Neural progenitor cell (in vitro differentiated cells): ENCODE measurements at places on chromosomes 12 and 14.

DNA sequence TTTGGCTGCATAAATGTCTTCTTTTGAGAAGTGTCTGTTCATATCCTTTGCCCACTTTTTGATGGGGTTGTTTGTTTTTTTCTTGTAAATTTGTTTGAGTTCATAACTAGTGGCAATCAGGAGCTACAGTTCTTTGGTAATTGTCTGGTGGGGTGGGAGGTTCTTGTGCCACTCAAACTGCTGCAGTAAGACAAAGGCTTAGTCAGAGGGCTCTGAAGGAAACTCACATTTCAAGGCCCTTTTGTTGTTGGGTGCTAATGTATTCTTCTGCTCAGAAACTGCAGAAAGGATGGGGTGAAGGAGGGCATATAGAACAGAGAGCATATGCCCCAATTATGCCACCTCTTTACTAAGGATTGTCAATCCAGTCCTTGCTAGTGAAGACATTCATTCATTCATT is 21.9 kb downstream of the MYRFL start:
- DNase-seq, result no peak

GRCh38 chr14:101840649-101841369 is 79.3 kb downstream of the PPP2R5C start:
- no peak for DNase-seq

DNA sequence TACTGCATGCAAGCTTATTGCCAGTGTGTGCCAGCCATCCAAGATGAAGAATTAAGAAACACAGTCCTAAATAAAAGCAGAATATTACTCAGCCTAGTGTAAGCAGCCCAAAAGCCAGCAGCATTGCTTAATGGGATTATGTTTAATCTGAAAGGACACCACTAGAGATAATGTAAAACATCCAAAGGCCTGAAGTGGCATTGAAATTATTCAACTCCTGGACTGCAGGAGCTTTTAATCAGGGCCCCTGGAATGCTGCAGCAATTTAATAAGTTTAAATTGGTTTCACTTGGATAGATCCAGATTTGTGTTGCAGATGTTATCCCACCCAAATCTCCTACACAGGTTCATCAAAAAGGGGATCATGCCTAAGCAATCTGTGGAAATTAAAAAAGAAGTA is 193.0 kb downstream of the C12orf50 start:
- DNase-seq, result peak; percentile 8

DNA sequence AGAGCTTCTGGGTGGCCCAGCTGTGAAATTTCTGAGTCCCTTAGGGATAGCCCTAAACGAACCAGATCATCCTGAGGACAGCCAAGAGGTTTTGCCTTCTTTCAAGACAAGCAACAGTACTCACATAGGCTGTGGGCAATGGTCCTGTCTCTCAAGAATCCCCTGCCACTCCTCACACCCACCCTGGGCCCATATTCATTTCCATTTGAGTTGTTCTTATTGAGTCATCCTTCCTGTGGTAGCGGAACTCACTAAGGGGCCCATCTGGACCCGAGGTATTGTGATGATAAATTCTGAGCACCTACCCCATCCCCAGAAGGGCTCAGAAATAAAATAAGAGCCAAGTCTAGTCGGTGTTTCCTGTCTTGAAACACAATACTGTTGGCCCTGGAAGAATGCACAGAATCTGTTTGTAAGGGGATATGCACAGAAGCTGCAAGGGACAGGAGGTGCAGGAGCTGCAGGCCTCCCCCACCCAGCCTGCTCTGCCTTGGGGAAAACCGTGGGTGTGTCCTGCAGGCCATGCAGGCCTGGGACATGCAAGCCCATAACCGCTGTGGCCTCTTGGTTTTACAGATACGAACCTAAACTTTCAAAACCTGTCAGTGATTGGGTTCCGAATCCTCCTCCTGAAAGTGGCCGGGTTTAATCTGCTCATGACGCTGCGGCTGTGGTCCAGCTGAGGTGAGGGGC is 38.9 kb downstream of the DAD1 start:
- no peak for DNase-seq

GRCh38 chr14:59004012-59004411 is 184.5 kb upstream of the DAAM1 start:
- peak; percentile 12 for DNase-seq

GRCh38 chr12:6630736-6631135 is 5.0 kb downstream of the LPAR5 start:
- no peak for DNase-seq

GRCh38 chr12:94379479-94380113 is 80.1 kb downstream of the CEP83 start:
- no peak for DNase-seq

DNA sequence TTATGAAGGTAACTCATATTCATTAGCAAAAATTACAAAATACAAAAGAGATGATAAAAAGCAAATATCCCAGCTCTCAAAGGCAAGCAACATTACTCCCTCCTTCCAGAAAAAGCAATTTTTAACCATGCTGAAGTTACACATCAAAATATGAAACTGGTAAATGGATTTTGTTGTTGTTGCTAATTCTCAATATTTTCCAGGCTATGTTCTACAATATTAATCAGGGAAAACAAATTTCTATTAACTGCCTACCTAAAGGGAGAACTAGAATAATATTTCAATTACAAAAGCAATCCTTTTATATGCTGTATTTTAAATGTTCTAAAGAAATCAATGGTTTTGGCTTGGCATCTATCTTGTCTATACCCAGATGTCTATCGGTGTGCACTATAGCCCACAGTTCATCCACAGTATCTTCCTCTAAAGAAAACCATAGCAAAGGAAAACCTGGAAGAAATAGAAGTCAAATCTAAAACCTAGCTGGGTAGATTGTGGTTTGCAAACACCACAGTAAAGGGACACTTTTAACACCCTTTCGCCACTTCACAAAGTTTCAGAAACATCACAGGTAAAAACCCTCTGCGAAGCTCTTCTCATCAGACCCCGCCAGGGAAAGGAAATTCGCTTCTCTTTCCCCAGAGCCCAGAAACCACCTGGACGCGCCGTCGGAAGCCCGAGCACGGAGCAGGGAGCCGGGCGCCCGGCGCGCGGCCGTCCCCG is 32.0 kb downstream of the TC2N start:
- DNase-seq, result no peak

GRCh38 chr14:61564618-61565091 is 130.7 kb upstream of the HIF1A start:
- DNase-seq, result no peak

GRCh38 chr12:46374310-46374709 is 1.7 kb upstream of the SLC38A2 start:
- no peak for DNase-seq

DNA sequence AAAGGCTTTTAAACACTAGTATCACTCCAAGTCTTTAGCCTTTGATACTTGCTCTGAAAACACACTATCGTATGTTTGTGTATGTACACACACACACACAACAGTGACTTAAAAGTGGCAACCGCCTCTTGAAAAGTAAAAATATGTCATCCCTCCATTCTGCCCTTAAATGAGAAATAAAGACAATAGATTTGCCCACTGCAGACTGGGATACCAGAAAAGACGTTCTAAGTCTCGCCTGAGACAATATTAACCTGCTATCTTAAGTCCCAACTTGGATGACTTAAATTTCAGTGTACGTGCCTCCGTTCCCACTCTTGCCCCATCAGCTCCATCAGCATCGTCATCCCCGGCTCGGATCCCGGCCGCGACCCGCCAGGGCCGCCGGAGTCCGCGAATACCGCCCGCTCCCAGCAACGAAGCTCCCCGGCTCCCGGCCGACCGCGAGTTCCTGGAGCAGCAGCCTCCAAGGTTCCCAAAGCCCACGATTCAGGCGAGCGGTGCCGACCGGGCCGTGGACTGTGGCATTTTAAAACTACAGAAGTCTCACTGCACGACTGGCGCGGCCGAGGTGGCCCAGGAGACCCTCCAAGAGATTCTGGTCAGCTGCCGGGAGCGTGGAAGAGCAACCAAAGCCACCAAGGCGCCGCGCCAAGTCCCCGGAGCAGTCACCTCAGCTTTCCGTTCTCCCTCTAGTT is 2.8 kb upstream of the ARID2 start:
- peak; percentile 59 for DNase-seq

DNA sequence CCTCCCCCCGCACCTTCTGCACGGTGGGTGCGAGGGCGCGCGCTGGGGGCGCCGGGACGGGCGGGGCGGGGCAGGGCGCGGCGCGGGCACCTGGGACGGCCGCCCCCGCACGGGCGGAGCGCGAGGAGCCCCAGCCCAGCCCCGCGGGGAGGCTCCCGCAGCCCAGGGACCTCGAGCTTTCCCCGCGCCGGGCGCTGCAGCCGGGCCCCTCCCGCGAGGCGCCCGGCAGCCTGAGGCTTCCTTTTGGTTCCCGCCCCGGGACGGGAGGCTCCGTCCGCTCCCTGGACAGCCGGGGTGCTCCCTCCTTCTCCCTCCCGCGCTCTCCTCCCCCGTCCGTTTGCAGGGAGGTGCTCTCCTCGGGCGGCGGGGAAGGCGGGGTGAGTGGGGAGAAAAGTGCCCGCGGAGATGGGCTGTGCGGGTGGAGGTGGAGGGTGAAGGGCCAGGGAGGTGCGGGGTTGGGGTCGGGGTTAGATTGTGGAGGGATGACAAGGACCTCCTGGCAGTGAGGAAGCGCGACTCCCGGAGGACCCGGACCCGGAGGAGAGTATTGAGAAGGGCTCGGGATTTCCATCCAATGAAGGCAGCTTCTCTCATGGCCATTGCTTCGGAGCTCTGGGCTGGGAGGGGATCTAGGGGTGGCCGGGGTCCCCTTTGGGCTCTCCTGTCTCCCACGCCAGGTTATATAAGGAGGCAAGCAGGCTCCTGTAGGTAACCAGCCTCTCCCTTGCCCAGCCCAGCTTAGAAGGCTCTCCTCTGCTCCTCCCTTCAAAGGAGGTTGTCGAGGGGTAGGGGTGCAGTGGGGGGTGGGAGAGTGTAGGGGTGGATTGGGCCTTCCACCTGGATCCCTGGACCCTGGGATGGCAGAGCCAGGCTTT is 645 bp downstream of the JDP2 start:
- no peak for DNase-seq

DNA sequence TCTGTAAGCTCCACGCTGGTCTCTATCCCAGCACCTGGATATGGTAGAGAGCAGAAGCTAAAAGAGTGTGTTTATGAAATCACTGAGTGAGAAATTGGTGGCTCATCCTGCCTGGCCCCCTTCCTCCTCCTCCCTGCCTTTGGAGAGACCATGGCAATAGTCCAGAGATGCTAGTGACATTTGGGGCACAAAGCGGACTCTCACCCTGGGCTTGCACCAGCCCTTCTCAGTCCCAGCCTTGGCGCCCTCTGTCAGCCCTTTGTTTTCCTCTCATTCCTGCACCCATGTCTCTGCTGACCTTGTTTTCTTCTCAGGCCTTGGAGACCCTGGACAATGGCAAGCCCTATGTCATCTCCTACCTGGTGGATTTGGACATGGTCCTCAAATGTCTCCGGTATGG is 18.2 kb downstream of the ALDH2 start:
- DNase-seq, result no peak

GRCh38 chr14:104253901-104254353 is 115.5 kb downstream of the KIF26A start:
- DNase-seq, result no peak

DNA sequence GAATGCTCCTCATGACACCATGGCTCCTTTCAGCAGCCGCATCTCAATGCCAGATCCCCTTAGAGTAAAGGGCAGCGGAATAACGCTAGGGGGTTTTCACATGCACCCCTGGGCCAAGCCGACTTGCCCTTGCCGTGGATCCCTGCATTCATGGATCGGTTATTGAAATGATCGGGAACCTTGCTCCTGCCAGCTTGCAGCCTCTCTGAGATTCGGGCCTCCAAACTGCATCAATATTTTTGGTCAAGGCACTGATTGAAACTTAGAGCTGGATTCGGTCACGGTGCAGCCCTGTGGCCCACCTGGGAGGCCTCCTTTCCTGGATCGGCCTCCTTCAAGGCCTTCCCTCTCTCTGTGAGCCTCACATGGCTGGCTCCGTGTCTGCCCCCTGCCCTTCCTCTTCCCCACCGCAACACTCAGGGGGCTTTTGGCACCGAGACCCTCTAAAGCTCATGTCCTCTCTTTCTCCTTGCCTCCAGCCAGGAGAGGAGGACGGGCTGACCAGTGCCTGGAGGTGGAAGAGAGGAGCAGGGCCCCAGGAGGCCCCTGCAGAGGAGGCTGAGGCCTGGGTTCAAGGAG is 1.8 kb downstream of the PTPN6 start:
- no peak for DNase-seq

- DNase-seq, result no peak
Observed at GRCh38 chr12:63003223-63003819, 68.4 kb upstream of the PPM1H start.

- DNase-seq, result no peak
Observed at GRCh38 chr14:90475298-90475697, 78.5 kb downstream of the CALM1 start.

- no peak for DNase-seq
Observed at GRCh38 chr14:102863381-102863780, 59.1 kb upstream of the AMN start.

DNA sequence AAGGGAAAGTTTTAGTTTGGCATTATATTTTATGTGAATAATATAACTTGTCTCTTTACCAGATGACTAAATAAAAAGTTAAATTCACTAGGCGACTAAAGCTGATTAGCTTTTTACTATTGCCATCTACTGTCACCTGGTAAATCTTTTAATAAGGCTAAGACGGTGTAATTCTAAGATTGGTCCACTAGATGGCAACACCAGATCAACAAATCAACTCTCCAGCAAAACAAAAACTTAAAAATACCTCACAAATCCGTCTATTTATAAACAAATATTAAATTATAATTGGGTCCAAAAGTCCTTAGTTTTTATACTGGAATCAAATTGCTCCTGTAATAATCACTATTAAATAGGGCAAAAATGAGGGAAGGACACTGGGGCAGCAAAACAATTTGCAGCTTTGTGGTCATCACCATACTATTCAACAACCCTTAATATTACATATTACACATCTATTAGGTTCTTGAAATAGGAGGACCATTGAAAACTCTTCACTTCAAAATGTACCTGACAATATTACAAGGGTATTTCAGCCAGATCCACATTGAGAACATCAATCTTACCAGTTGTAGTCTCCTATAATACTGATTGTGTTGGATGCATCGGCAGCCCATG is 47.9 kb downstream of the GALC start:
- peak; percentile 37 for DNase-seq

GRCh38 chr14:54261283-54261682 is 135.5 kb upstream of the CDKN3 start:
- peak; percentile 75 for DNase-seq

DNA sequence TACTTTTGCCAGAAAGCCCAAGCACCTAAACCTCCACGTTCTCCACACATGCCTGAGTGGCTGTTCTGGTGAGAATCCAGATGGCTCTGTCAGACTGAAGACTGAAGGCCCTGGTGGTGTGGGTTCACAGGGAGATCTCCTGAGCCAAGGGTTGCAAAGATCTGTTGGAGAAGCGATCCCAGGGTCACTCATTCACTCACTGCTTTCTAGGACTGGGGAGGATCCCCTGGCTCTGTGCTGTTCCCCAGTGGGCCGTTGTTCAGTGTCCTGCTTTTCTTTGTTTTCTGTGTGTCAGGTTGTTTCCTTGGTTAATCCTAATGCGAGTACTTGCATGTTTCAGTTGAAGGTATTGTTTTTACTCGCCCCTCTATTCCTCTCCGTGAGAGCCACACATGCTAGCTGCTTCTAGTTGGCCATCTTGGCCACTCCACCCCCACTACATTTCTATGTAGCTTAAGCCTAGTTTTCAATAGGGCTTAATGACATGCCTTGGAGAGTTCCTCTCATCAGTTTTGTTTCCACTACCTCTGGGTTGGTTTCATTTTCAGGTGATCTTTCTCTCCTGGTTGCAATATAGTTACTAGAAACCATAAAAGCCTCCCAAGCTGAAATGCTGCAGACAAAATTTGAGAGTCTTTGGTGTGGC is 144.5 kb upstream of the SLC38A2 start:
- DNase-seq, result no peak
